ENCODE measurements at places on chromosomes 4 and X.

DNA sequence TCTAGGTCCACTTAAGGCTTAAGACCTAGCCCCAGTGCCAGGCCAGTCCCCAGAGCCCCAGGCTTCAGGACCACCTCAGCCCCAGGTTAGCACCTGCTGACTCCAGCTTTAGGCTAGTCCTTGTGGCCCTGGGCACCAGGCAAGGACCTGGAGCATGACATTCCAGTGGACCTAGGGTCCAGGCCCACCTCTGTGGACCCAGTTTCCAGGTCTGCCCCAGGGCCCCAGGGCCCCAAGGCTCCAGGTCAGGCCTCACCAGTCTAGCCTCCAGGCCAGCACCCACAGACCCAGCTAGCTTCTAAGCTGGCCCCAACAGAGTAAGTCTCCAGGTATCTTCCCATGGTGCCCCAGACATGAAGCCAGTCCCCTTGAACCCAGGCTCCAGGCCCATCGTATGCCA, 97.5 kb downstream of the QRFPR start:
- DNase-seq = no peak

DNA sequence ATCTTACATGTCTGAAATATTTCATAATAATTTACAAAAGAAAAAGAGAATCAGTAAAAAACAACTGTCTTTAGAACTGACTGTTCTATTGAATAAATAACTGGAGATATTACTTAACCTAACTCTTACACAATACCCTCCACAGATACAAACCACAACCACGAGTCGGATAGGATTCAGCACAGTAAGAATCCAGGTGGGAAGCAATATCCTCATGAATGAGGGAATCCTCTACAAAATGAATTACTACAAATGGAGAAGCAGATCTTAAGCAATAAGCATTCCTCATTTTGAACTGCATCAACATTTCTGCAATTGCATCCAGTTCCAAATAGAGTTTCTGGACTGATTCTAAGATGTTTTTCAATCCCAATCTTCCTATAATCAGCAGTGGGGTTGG, 227.1 kb downstream of the SH2D1A start:
- no peak for DNase-seq

GRCh38 chr4:78602334-78602733, 50.8 kb downstream of the ANXA3 start:
- DNase-seq = no peak

DNA sequence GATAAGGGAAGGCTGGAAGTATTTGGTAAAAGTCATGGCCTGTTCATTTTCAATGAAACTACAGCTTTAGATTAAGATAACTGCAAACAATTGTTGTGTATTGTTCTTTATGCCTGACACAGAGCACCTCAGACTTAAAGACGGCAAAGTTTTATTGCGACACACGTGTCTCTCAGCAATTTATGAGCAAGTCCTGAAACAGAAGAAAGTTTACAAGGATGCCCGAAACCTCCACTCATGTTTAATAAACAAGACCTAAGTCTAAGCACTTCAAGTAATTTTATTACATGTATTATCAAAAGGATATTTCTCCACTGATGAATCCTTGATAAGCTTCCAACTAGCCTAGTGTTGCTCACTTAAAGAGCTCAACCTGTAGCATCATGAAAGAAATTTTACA, 51.0 kb downstream of the DHX15 start:
- DNase-seq = no peak

GRCh38 chr4:38166082-38166481, 205.9 kb downstream of the PTTG2 start:
- DNase-seq = no peak

DNA sequence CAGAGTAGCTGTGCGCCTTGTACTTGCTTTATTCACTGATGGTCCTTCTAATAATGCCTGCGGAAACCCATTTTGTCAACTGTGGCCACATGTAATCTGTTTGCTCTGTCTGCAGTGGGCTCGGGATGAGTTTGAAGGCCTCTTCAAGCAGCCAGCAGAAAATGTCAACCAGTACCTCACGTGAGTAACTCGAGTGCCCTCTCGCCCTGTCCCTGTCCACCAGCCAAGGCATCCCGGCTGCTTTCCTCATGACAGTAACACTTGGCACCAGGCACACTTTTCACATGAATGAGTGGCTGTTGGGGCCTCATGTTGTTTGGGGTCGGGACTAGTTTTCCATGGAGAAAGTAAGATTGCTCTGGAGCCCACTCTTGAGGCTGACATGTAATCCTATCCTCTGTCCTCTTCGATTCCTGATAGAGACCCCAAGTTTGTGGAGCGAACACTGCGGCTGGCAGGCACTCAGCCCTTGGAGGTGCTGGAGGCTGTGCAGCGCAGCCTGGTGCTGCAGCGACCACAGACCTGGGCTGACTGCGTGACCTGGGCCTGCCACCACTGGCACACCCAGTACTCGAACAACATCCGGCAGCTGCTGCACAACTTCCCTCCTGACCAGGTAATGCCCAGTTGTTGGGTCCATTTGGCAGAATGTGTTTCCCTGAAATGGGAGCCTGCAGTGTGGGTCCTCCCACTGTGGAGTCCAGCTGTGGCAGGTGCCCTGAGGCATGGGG, 8.8 kb upstream of the CDK16 start:
- DNase-seq = no peak

- no peak for DNase-seq
Observed at GRCh38 chrX:34557733-34558132, 99.4 kb downstream of the TMEM47 start.

DNA sequence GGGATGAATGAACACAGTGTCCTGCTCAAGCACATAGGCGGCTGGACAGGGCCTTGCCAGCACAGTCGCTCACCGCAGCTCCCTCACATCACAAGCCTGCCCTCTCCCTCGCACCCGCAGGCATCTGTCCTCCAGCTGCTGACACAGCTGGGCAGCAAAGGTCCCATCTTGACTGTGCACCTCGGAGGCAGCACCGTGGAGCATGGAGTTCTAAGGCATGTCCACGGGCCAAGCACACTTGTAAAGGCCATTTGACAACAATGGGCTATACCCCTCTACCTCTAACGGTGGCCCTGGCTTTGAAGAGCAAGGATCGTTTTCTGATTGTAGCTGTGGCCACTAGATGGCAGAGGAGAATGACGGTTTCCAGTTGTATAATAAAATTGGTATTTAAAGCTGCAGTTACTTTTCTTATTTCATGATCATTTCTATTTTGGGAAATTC, 53.8 kb downstream of the APLN start:
- no peak for DNase-seq

DNA sequence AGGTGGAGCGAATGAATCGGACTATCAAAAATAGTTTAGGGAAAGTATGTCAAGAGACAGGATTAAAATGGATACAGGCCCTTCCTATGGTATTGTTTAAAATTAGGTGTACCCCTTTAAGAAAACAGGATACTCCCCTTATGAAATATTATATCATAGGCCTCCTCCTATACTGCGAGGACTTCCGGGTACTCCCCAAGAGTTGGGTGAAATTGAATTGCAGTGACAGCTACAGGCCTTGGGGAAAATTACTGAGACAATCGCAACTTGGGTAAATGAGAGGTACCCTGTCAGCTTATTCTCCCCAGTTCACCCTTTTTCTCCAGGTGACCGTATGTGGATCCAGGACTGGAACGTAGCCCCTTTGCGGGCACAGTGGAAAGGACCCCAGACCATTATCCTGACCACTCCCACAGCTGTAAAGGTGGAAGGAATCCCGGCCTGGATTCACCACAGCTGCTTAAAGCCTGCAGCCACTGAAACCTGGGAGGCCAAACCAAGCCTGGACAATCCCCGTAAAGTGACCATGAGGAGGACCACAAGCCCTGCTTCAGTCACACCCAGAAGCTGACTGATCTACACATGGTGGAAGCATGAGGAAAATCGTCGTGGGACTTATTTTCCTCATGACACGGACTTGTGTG, 1138.1 kb downstream of the ARAP2 start:
- DNase-seq = no peak
